Kidney tubule cell (primary cell): ENCODE measurements at places on chromosomes 6 and 20.
A peak's percentile ranks its signal among the peaks of the same experiment; 100 is the strongest.

DNA sequence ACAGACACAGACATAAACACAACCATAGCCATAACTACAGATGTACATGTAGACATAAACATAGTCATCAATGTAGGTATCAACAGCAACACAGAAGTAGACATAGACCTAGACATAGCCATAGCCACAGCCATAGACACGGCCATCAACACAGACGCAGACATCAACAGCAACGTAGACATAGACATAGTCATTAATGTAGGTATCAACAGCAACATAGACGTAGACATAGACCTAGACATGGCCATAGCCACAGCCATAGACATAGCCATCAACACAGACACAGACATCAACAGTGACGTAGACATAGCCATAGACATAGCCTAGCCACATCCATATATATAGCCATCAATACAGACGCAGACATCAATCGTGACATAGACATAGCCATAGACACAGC lies 258.3 kb upstream of the FOXQ1 start:
- peak; percentile 1 for DNase-seq

DNA sequence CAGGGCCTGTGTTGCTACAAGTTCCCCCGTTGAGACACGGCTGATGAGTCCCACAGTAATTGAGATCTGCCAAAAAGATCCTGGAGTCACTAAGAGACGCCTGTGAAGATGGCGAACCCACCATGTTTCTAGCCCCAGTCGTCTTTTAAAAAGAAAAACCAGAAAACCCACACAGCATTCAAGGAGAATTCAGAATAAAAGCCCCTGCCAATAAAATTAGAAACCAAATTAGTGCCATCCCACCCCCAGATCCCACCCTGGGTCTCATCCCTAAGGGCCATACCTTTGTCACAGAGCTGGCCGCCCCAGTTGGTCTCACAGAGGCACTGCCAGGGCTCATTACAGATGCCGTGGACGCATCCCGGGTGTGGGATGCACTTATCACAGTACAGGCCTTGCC lies 21.6 kb downstream of the JAG1 start:
- DNase-seq: no peak

DNA sequence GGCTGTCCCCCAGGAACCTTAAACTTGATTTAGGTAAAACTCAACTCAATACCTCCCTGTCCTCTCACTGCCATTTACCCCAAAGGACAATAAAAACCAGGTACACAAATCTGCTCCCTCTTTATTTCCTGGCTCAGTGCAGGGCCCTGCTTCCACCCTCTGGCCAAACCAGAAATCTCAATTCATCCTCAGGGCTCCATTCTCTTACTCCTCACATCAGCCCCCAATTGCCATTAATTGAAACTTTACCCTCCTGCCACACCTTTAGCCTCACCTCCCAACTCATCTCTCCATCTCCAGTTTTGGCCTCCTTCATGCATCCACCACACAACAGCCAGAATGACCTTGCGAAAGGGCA lies 10.5 kb downstream of the ZBTB2 start:
- no peak for DNase-seq

DNA sequence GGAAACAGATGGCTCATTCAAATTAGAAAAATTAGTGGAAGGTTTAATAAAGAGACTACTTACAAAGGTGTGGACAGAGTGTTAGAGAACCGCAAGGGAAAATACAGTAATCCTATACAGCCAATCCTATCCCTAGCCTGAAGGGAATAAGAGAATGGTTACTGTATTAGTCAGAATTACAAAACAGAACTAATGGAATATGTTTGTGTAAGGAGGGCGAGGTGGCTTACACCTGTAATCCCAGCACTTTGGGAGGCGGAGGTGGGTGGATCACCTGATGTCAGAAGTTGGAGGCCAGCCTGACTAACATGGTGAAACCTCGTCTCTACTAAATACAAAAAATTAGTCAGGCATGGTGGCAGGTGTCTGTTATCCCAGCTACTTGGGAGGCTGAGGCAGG lies 16.3 kb upstream of the TRPC4AP start:
- peak; percentile 3 for DNase-seq

- no peak for DNase-seq
Measured at GRCh38 chr6:111183702-111184517, 96.6 kb downstream of the SLC16A10 start.
